ENCODE measurements at places on chromosomes 6 and 20. TPM values are rescaled to one million over a fixed set of nuclear protein-coding genes. Genes with fewer than 3 reads are reported as not detected.

DNA sequence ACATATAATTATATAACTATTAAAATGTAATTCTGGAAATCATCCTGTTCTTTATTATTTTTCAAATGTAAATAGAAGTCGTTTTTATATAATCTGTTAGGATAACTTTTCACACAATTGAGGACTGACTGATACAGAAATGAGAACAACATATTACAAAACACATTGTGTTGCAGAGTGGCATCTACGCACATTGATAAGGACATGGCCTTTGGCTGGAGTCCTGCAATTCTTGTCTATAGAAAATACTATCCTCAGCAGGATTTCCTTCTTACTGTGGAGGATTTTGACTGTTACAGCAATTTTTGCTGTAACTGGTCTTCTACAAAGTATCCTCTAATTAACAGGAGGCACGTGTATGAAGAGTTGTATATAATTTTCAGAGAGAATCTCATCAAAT is 19.8 kb downstream of the SH3BGRL2 start:
- DNase-seq, result no peak

- DNase-seq, result peak; percentile 3
Measured at GRCh38 chr6:22829070-22829469, 259.7 kb downstream of the HDGFL1 start.

The TP53TG5 gene
- not detected for total RNA-seq

- peak; percentile 81 for DNase-seq
Measured at GRCh38 chr6:159450815-159451465, 242.1 kb downstream of the SOD2 start.

- DNase-seq, result no peak
Measured at GRCh38 chr6:169999367-169999766, 247.9 kb downstream of the ERMARD start.

GRCh38 chr20:3233131-3233990 is 5.6 kb downstream of the SLC4A11 start:
- DNase-seq, result no peak

DNA sequence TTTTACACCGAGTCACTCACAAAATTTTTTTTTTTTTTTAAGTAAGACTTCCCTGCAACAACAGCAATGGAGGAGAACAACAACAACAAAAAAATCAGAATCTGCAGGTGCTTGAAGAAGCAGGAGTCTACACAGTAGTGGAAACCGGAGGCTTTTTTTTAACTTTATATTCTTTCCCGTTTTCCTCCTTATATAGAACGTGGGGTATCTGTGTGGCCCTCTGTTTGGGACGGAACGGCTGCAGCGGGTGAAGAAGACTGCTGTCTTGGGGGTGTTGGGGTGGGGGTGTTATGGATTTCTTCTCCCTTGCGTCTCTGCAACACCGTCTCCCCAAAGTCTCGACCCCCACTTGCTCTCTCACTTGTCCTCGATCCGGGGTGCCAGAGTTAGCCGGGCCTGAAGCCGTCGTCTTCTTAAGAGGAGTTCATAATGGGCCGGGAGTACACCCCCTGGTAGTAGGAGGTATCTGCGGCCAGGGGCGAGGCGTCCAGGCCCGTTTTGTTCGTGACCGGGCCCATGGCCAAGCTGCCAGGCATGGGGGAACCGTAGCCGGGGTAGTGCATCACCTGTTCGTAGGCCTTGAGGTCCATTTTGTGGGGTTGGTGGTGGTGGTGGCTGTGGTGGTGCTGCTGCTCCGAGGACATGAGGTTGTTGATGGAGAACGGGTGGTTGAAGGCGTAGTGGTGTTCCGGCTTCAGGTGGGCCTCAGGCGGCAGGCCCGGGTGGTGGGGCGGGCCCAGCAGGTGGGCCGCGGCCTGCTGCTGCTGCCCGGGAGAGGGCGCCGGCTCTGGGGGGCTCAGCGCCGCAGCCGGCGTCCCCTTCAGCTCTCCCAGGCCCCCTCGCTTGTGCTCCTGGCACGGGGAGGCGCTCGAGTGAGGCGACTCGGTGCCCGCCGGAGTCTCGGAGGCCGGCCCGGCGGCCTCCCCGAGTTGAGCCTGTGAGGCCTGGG is 2.7 kb downstream of the FOXA2 start:
- no peak for DNase-seq

DNA sequence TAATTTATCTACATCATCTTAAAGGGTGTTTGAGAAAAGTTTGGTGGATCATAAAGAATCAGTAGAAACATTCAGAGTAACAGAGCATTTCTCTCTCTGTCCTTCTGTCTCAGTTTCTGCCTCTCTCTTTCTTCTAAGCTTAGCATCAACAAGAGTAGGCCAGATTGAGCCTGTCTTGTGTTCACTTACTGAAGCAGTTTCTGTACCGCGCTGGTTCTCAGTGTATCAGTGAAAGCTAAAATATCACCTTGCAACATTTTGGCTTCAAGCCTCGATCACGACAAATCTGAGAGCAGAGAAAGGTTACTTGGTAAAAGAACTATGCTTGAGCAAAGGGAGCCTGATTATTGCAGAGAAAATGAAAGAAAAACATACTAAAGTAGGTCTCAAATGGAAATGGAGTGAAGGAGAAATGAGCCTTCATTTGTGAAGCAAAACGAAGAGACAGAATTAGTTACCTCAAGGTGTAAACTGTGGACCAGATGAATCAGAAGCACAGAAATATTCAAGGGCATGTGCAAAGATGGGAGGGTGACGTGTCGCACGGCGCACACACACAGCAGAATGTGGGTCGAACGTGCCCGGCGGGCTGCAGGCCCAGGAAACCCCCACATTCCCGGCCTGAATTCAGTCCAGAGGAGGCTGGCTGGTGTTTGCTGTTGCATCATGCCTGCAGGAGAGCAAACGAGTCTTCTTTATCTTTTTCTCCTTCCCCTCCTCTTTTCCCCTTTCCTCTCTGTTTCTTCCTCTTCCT is 509.3 kb downstream of the QKI start:
- no peak for DNase-seq

The MYT1 gene
- not detected for total RNA-seq

Measured in SJSA1 (cell line).